ENCODE measurements at places on chromosomes 6 and 20.

DNA sequence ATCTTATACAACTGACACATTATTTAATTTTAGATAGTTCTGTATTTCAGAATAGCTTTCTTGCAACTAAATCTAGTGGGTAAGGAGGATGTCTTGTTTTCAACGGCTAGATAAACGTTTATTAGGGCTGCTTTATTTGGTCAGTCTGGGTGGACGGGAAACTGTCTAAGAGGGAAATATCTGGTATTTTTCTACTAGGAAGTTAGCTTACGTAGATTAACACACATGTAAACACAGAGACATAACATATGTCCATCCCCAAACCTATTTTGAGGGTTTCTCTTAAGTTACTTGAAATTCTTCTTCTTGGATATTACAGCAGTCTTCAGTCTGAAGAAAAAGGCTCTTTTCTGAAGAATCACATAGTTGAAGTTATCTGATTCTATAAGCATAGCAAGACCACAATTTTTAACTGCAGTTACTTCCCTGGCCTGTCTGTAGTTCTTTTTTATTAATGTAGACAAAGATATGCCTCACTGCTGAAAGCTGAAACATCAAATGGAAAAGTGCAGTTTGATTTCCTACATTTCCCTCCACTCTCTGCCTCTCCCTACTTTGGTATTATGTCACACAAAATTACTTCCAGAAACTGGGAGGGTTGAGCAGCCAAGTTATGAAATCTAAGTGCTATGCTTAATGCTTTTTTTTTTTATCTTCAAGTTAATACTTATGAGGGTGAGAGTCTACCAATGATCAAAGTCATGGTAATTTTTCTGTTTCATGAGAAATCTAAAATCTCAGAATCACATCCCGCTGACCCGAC is 37.4 kb downstream of the PLAGL1 start:
- no peak for DNase-seq

DNA sequence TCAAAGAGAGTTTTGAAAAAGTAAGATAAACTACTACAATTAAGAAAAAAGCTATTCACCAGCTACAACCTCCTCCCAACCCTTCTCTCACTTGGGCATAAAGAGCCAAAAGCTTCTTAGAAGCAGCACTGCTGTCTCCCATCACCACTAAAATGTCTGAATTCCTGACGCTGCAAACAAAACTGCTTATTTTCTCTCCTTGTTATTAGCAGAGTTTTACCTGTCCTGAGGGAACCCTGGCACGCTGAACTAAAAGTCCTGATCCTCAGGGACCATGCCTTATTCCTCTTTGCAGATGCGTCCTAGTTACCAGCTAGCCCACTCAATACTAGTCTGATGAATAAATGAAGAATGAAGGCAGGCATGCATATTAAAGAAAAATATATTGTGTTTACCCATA is 1.1 kb downstream of the HACE1 start:
- DNase-seq, result no peak

- DNase-seq, result no peak
Observed at GRCh38 chr20:4708856-4709255, 12.9 kb upstream of the PRND start.

DNA sequence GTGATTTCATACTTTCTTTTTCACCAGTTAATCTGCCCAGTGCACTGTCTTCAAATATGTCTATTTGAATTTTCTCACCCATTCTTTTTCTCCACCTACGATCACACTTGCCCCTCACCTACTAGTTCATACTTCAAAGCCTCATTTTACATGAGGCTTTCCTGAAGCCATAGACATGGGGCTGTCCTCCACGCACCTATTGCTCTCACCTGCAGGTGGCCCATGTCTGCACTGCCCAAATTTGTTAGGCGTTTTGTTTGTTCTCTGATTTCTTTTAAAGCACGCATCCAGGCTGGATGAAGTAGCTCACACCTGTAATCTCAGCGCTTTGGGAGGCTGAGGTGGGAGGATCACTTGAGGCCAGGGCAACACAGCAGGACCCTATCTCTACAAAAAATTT is 106.8 kb upstream of the RIPOR2 start:
- no peak for DNase-seq

DNA sequence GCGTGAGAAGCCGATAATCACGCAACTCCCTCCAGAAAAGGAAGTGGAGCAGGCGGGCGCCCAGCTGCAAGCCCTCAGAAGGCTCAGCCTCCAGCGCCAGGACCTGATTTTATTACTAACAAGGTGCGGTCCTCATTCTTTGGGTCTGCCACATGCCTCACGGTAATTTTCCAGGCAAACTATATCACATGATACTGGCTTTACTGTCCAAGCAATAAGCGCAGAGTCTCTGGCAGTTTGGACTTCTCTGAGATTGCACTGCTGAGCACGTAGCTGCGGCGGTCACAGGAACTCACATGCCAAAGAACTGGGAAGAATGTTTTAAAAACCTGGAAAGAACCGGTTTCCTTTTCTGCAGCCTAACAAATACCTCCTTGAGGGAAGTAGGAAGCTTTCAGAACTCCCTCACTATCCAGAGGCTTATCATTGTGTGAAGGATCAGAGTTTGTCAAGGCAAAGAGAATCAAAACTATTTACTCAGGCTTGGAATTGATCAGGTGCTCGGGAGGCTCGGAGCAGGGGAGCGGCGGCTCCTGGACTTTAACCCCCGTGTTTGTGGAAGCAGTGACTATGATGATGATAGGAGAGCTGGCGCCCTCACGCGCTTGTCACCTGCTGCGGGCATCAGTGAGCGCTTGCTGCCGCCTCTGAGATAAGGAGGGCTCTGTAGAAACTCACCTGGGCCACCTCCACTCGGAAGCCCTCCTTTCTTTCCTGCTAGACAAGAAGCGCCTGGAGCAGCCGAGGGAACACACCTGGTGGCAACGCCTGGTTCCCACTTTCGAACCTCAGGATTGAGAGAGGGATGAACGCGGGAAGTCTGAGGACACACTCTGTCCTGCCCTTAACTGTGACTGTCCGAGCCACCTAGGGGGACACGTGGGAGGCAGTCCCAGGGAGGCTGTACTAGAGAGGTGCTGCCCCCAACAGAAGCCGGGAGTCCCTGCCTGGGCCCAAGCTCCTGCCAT is 27.2 kb upstream of the SYNJ2 start:
- no peak for DNase-seq

DNA sequence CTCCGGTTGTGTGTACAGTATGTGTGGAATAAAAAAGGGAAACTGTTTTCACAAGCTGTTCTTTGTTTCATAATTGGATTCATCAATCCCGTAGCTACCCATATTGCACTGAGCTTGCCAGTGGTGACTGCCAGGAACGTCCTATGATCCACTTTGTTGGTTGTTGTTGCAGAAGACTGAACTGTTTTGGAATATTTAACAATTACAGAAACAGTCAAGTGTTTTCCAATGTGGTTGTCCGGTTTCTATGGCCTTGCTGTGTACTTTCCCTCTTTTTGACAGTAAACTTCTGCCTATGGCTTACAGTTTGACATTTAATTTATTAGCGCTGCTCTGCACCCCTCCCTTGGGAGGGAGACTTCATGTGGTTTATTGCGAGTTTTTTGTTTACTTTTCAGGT is 141.2 kb downstream of the DTNBP1 start:
- DNase-seq, result no peak

- DNase-seq, result no peak
Observed at GRCh38 chr6:155186052-155186658, 77.7 kb upstream of the CLDN20 start.

DNA sequence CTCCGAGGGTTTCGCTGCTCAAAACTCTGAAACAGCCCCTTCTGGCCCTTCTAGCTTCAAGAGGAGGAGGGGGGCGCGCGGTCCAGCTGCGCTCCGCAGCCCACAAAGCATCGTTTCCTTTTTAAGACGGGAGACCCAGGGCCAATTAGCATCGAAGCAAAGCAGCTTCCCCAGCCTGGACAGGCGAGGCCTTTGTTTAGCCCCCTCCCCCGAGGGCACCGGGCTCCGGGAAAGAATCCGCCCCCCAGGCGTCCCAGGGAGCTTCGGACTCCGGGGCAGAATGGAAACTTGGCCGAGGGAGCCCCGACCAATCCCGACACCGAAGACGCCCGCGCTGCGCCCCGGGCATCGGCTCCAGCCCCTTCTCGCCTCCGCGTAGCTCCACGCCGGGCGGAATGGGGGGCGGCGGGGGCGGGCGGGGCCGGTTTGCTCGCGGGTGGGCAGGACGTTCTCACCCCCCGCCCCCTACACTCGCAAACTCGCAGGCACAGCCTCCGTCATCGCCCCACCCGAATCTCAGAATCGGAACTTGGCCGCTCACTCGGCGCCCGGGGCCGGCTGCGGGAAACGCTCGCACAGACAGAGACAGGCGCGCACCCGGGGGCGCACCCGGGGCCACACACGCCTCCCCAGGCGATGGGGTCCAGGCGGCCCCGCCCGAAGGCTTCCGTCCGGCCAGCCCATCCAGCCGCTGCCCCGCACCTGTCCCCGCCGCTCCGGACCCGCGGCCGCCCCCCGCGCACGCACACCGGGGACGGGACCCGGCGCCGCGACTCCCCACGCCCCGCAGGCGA is 628 bp downstream of the NKAIN4 start:
- no peak for DNase-seq

GRCh38 chr6:125812394-125813292 is 21.9 kb downstream of the NCOA7 start:
- DNase-seq, result no peak

- DNase-seq, result no peak
Observed at GRCh38 chr20:23691675-23692074, 2.8 kb upstream of the CST4 start.

DNA sequence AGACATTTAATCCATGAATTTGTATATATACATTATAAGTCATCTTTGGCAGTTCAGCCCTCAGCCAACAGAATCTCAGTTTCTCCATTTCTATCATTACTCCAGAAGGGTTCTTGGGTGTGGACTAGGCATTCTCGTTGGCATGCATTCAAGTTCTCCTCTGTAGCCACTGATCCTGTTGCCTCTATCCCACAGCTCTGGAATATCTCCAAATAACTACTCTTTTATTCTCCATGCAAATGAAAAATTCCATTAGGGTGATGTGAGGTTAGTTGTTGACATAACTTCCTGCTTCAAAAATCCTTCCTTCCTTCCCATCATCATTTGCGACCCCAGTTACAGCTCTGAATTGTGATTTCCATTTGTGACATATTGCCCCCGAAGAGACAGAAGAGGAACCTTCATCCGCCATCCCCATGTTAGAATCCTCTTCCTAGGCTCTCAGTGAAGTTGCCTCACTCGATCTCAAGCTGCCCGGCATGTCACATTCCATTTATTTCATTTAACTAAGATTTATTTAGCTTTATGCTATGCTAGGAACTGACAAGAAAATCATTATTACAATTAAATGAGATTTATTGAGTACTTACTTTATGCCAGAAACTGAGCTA is 93.7 kb upstream of the EDN1 start:
- DNase-seq, result no peak

- DNase-seq, result no peak
Observed at GRCh38 chr20:46823271-46823751, 71.3 kb upstream of the EYA2 start.

DNA sequence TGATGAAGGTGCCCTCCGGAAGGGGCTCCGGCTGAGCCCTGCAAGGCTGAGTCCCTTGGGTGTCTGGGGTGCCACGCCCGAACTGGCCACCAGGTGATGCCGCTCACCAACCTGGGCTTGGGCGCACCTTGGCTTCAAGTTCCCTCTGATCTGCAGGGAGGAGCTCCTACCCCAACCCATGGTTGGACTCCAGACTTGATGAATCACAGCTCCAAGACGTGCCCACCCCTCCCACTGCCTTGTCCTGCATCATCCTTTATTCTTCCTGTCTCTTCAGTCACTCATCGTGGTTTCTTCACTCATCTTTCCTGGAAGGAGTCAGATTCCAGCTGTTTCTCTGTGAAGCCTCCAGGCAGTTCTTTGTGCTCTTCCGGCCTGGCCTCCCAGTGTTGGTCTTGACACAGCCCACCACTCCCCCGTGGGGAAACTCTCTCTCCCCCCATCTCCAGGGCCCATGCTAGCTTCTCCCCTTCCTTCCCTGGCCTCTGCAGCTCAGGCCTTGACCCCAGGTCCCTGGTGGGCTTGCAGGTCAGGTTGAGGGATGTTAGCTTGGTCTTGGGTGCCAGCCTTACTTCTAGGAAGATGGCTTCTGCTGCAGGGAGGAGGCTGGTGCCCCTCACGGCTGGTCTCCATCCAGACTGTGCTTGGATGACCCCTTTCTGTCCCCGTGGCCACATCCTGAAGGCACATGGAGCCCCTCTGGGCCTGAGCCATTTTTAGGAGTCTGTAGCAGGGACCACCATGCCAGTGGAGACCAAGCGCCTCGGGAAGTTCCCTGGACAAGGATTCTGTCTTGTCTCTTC is 2.6 kb upstream of the ZBP1 start:
- DNase-seq, result peak; percentile 90

DNA sequence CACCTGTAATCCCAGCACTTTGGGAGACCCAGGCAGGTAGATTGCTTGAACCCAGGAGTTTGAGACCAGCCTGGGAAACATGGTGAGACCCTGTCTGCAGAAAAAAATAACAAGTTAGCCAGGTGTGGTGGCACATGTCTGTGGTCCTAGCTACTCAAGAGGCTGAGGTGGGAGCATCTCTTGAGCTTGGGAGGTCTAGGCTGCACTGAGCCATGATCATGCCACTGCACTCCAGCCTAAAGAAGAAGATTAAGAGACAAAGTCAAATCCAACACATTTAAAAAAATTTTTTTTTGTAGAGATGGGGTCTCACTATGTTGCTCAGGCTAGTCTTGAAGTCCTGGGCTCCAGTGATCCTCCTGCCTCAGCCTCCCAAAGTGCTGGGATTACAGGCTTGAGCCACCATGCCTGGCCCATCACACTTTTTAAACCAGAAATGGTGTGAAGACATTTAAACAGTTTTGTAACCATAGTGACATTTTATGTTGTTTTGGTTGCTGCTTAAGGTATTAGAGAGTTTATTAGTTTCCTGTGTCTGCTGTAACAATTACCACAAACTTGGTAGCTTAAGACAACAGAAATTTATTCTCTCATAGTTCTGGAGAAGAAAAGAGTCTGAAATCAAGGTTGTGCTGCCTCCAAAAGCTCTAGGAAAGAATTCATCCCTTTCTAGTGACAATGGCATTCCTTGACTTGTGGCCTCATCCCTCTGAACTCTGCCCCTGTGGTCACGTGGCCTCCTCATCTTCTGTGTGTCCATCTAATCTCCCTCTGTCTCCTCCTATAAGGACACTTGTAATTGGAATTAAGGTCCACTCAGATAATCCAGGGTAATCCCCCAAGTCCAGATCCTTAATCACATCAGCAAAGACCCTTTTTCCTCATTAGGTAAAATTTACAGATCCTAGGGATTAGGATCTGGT is 104.6 kb upstream of the TNFAIP3 start:
- DNase-seq, result no peak

DNA sequence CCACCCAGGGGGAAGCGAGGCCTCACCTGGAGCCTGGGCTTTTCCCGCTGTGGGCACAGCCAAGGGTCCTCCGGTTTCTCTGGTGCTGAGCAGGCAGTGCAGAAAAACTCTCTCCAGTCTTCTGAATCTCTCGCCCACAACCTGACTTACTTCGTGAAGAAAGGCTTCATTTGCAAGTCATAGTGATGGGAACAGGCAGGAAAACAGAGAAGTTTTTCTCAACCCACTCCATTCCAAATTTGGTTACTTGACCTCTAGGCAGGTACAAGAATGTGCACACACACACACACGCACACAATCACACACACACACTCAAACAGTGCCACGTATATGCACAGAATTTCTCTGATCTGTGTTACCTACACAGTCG is 524.5 kb downstream of the CD83 start:
- DNase-seq, result no peak

GRCh38 chr6:112396221-112396620 is 49.1 kb downstream of the RFPL4B start:
- no peak for DNase-seq

GRCh38 chr6:77604476-77604875 is 48.4 kb upstream of the MEI4 start:
- DNase-seq, result no peak

GRCh38 chr6:122719176-122719575 is 60.3 kb upstream of the FABP7 start:
- DNase-seq, result no peak
